ENCODE measurements at places on chromosomes 13 and 19. TPM values are rescaled to one million over a fixed set of nuclear protein-coding genes. Genes with fewer than 3 reads are reported as not detected.

ZNF880 gene
- total RNA-seq: 30.3 TPM

LRRC4B gene
- total RNA-seq: 5.5 TPM

USHBP1 gene
- total RNA-seq: 12.0 TPM

ACP4 gene
- not detected for total RNA-seq

PSG3 gene
- not detected for total RNA-seq

CC2D1A gene
- total RNA-seq: 28.7 TPM
